ENCODE measurements at places on chromosomes 7 and 10.

DNA sequence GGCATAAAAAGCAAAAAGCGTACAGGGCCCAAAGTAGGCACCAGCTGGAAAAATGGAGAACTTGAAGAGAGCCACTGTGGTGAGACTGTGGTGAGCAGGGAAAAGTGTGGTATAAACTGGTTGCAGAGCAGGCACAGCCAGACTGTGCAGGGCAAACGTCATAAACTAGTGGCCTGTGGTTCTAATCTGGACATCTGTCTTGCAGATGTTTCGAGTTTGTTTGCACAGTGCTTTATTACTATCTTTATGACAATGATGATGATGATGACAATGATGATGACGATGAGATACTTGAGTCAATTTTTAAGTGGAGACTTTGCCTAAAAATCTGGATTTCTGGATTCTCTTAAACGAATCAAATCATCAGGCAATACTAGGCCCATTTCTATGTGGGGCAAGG is 45.7 kb downstream of the SEMA3C start:
- peak; percentile 66 for DNase-seq

- no peak for DNase-seq
Observed at GRCh38 chr7:75604408-75604807, 112.3 kb downstream of the SPDYE5 start.

- peak; percentile 59 for DNase-seq
Observed at GRCh38 chr10:86757113-86757972, 924 bp downstream of the BMPR1A start.

DNA sequence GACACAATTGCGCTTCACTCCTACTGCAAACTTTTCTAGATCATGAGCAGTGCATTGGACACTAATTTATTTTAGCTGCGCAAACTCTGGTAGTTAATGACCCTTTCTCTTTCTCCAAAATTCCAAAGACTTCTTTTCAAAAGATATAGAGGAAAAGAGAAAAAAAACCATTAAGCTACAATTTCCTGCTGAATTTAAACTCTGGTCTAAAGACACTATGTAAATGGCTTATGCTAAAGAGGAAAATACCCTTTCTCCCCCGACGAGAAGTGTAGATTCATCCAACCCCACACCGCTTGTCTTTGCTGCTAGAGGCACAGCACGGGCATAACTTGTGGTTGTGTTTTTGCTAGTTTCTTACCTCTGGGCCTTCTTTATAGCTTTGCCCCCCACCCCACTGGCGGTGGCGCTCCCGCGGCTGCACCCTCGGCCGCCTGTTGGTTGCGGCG is 84.1 kb downstream of the SNX10 start:
- no peak for DNase-seq

GRCh38 chr10:33180390-33180789 is 154.1 kb downstream of the NRP1 start:
- no peak for DNase-seq

GRCh38 chr7:33039257-33039902 is 23.2 kb downstream of the NT5C3A start:
- no peak for DNase-seq

GRCh38 chr10:98262571-98262970 is 5.4 kb downstream of the LOXL4 start:
- peak; percentile 59 for DNase-seq

GRCh38 chr7:121180436-121181063 is 148.2 kb upstream of the WNT16 start:
- no peak for DNase-seq

DNA sequence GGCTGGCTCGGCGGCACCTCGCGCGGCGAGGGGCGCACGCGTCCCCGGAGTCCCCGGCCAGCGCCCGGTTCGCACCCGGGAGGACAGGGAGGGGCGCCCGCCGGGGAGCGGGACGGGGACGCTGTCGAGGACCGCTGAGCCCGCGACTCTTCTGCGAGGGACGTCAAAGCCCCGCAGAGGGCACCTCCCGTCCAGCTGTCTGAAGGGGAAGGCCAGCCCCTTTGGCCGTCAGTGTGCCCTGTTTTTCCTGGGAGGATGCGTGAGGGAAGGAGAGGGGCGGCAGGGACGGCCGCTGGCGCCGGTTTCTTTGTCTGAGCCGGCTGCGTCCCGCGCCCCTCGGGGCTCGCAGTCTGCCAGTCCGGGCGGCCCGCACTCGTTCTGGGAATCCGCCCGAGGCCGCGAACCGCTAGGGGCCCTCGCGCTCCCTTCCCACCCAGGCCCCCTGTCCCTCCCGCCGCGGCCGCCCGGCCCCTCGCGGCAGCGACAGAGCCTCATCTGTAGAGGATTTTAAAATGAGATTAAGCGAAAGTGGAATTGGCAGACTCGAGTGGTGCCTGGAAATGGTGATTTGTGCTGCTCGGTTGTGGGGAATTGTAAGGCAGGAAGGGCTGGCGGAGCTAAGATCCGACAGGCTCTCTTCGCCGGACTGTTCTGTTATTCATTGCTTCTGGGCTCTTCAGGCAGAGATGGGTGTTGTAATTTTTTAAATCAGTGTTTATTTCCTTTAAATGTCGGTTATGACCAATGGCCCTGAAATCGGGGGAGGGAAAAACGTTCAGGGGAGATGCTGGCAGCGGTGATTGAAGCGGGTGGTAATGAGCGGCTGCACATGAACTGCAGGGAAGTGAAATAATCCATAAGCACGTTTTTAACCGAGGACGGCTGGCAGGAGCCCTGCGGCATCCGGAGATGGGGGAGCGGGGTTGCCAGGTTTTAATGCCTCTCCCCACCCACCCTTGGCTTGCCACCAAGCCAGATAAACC is 618 bp upstream of the RELN start:
- DNase-seq, result peak; percentile 17

DNA sequence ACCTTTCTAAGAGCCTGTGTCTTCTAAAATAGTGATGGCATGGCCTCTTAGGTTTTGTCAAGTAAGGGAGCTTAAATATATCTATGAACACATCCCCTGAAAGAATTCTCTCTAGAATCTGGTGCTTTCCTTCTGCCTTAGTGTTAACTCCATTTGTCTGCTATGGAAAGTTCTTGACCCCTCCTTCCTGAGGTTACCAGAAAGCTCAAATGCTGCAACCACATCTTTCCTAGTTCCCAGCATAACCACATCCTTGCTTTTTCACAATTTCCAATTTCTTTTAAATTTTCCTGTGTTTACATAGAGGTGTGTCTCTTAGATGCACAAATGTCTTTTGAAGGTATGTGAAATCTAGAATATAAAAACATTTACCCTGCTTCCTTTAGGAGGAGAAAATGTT is 16.4 kb upstream of the GSDME start:
- DNase-seq, result peak; percentile 12

- DNase-seq, result no peak
Observed at GRCh38 chr7:80318081-80318480, 183.4 kb downstream of the GNAI1 start.

DNA sequence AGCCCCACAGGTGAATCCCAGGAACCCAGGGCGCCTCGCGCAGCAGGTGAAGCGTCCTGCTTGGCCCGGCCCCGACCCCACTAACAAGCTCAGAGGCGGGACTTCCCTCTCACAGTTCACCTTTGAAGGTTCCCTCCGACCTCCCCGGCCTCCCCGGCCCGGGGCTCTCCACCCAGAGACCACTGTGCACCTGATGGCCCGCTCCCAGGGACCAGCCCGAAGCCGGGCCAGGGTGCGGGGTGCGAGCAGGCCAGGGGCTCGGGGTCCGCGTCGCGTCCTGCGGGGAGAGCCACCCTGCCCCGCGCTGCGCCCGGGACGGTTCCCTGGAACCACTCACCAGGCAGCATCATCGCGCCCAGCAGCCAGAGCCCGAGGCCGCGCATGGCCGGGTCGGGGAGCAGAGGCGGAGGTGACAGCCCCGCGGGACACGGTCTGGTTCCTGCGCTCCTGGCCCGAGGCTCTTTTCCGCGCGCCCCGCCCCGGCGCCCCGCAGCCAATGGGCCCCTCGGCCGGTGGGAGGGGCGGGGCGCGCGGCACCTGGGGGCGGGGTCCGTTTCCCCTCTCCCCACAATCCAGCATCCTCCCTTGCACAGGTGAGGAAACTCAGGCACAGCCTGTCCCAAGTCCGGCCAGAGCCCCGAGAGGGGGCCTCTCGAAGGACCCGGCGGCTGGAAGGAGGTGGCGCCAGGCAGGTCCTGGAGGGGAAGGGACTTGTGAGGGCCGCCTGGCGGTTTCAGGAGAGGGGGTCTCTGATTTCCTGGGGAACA is at the start of gene ADAM8:
ADAM8 (minus strand) TSS at position 434 of the 767 bp plus-strand sequence; CDS start at position 383, 51 bp downstream.
- no peak for DNase-seq

GRCh38 chr7:29574659-29575058 is 11.0 kb downstream of the PRR15 start:
- no peak for DNase-seq

DNA sequence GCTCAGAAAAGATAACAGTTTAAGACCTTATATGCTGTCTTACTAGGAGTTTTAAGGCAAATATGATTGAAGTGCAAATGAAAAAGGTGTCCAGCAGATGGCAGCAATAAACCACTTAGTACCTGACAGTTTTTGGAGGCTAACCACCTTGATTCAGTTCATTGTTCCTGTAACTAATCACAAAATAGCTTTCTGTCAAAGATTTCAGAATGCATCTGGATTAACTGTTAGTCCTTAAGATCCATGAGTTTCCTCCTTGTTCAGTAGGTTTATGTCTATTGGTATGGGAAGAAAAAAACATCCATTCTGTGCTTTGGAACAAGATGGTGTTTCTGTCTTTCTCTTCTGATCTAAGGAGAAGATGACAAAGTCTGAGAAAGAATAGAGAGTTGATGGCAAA is 46.6 kb downstream of the CCSER2 start:
- peak; percentile 53 for DNase-seq

GRCh38 chr7:1586827-1587705 is 17.2 kb upstream of the PSMG3 start:
- no peak for DNase-seq

DNA sequence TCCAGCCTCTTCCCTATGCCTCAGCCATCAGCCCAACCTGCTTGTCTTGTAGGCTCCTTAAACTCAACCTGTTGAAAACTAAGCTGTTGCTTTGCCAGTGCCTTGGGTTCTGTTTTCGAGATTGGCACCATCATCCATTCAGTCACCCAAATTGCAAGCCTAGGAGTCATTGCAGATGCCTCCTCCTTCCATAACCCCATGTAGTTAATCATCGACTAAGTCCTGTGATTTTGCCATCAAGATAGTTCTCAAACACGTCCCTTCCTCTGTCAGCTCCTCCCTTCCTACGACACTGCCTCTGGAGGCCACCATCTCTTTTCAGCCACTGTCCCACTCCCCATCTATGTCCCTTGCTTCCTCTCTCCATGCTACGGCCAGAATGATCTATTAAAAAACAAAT is 168.1 kb downstream of the RAB11FIP2 start:
- no peak for DNase-seq

- no peak for DNase-seq
Observed at GRCh38 chr7:37109843-37110242, 338.8 kb downstream of the ELMO1 start.

- DNase-seq, result no peak
Observed at GRCh38 chr7:128363261-128363721, 1.8 kb upstream of the PRRT4 start.

DNA sequence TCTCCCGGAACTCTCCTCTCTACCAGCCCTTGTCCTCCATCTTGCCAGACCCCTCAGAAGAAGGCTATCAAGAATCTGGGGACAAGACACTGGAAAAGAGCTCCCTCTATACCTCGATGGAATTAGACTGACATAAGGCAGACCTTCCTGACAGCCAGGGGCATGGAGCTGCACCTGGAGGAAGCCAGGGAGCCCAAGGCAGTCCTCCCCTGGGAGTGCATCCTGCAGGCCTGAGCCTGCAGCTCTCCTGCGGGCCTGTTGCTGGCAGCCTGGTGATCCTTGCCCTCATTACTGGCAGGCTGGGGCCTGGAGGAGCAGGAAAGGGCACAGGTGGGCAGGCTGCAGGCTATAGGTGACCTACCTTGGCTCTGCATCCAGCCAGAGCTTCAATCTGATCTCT is 323.4 kb downstream of the GRID1 start:
- DNase-seq, result no peak

GRCh38 chr7:37212051-37212450 is 236.6 kb downstream of the ELMO1 start:
- no peak for DNase-seq

DNA sequence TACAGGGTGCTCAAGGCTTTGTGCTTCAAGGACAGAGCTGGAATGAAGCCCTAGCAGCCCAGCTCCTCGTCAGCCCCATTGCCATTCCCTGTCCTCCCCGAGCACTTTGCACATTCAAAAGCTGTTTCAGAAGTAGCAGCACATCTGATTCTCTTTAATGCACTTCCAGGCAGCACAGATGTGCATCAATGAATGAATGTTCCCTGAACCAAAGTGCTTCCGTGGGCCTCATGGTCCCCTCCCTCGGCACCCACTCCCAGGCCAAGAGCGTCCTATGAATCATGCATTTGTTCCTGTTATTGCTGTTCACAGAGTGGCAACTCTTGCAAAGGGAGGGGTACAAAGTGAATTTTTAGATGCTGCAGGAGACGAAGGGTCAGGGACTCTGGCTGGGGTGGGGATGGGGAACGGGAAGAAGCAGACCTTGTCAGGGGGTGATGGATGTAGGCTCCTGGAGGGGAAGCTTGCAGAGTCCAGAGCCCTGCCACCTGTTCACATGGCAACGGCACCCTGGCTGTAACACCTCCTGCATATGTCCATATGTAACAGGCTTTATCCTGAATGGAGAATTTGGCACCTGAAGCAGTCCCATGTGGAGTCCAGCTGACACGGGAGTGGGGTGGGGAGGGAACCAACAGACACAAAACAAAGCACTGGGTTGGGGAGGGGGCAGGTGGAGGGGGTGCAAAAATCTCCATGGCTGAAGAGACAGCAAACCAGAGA is 62.2 kb upstream of the BAIAP2L1 start:
- DNase-seq, result no peak

- DNase-seq, result no peak
Observed at GRCh38 chr7:97620495-97620894, 111.4 kb upstream of the TAC1 start.
